ENCODE measurements at places on chromosomes 13 and 19. TPM values are rescaled to one million over a fixed set of nuclear protein-coding genes. Genes with fewer than 3 reads are reported as not detected.

DNA sequence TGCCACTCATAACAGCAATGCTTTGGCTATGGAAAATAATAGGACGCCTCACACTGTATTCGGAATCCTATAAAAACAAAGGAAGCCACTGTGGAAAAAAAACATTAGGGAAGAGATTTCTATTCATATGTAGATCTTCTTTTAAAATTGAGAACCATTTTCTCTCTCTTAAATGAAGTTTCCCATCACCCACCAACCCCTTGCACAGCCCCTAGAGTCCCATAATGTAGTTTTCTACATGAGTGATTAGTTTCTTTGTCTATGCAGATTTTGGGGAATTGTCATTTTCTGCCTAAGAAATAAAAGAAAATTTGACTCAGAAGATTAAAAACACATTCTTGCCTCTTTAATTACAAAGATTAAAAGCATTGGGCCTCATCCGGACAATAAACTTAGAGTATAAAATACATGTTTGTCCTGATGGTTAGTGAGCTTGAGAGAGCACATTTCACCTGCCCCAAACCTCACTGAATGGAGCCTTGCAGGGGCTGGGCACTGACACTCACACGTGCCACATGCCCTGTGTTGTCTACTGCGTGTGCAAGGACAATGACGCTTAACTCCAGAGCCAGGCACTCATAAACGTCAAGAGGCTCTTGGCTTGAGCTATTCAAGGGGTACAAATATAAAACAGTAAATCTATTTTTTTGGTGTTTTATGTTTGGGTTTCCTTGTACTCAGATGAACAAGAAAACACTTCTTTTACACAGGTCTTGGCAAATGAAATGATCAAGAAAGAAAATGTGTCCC, 40.0 kb upstream of the KL start:
- no peak overlapping the region for H3K4me3 ChIP-seq
- H3K27ac ChIP-seq: no peak overlapping the region
- H3K27me3 ChIP-seq: no peaks in the 10 kb centered on the region
- no peaks in the 10 kb centered on the region for H3K4me1 ChIP-seq
- no peak for DNase-seq

DNA sequence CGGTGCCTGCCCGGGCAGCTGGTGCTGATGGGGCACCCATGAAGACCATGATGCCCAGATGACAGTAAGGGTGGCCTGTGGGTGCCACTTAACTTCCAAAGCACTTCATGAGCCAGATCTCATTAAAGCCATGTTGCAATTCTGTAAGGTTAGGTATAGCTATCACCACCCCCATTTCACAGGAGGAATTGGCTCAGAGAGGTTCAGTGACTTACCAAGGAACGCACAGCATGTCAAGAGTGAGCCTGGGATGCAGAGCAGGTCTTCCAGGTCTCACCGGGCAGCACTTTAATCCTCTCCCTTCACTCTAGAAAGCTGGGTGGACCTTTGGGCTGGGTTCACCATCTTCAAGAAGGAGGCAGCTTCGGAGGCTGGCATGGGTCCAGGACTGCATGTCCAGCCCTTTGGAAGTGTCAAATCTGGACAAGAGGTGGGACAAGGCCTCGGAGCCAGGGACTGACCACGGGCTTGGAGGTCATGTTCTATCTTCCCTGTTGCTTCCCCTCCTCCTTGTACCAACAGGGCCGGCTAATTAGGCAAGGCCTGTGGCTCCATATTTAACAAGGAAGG, 189.8 kb downstream of the URI1 start:
- H3K4me3 ChIP-seq: no peak overlapping the region
- H3K27me3 ChIP-seq: no peaks in the 10 kb centered on the region
- H3K27ac ChIP-seq: no peak overlapping the region

DNA sequence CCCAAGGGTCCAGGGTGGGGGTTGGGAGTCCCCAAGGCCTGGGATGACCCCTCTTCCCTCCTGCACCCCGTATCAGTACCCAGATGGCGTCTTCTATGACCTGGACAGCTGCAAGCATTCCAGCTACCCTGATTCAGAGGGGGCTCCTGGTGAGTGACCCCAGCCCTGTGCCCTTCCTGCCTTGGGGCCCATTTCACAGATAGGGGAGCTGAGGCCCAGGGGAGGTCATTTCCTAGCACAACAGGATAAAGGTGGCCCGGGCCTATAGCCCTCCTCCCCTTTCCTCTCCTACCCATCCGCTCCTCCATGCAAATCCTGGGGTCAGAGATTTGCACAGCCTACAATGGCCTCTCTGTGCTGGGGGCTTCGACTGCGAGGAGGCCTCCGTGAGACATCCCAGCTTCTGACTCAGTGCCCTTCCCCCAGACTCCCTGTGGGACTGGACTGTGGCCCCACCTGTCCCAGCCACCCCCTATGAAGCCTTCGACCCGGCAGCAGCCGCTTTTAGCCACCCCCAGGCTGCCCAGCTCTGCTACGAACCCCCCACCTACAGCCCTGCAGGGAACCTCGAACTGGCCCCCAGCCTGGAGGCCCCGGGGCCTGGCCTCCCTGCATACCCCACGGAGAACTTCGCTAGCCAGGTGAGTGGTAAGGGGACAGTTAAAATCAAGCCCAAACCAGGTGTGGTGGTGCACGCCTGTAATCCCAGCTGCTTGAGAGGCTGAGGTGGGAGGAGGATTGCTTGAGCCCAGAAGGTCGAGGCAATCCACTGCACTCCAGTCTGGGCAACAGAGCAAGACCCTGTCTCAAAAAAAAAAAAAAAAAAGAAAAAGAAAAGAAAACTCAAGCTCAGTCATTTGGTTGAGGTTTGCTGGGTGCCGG, 3.9 kb downstream of the SPIB start:
- H3K27me3 ChIP-seq: peaks cover 5% of the 10 kb centered on the region
- H3K4me1 ChIP-seq: no peaks in the 10 kb centered on the region
- DNase-seq: no peak
- no peak overlapping the region for H3K27ac ChIP-seq

GRCh38 chr13:51519771-51520216, 64.5 kb upstream of the WDFY2 start:
- H3K36me3 ChIP-seq: no peaks in the 10 kb centered on the region
- no peaks in the 10 kb centered on the region for H3K27me3 ChIP-seq
- no peak overlapping the region for H3K4me3 ChIP-seq
- H3K4me1 ChIP-seq: no peaks in the 10 kb centered on the region
- no peak for DNase-seq
- H3K27ac ChIP-seq: no peak overlapping the region

- no peak overlapping the region for H3K27ac ChIP-seq
- DNase-seq: no peak
- no peaks in the 10 kb centered on the region for H3K36me3 ChIP-seq
- H3K27me3 ChIP-seq: no peaks in the 10 kb centered on the region
- H3K4me3 ChIP-seq: no peak overlapping the region
Observed at GRCh38 chr13:18978447-18978846, 203.2 kb downstream of the TUBA3C start.

DNA sequence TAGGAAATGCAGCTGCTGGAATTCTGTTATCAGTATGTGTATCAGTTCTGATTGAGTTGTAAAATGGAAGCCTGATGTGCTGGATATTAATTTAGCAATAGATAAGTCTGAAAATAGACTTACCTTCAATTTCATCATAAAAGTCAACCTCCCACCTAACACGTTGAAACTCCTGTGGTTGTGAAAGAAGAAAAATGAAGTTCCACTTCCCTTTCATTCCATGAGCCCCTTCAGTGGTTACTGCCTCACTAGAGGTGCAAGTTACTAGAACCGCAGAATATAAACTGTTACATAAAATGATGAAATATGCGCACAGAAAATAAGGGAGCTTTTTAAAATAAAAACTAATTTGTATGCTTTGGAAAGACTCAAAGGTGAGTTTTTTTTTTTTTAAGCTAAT, 249.2 kb downstream of the SHISA2 start:
- DNase-seq: no peak
- H3K4me1 ChIP-seq: no peaks in the 10 kb centered on the region
- no peak overlapping the region for H3K27ac ChIP-seq
- no peaks in the 10 kb centered on the region for H3K36me3 ChIP-seq
- no peak overlapping the region for H3K4me3 ChIP-seq

DNA sequence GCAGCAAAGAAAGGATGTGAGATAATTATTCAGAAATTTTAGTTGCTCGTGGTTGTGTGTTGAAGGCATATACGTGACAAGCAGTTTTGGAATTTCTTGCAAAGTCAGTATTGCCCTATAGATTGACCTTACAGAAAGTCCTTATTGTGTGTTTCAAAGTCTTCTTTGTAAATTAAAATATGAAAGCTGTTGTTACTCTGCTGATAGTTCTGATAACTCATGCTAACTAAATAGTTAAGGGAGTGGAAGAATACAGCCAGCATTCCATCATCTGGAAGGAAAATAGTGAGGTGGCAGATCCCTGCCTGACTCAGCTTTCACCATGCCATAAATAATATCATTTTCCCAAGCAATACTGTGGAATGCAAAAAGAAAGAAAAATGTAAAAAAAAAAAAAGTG, 27.2 kb downstream of the WASF3 start:
- H3K4me3 ChIP-seq: no peak overlapping the region
- no peak overlapping the region for H3K27ac ChIP-seq
- no peaks in the 10 kb centered on the region for H3K36me3 ChIP-seq
- no peaks in the 10 kb centered on the region for H3K4me1 ChIP-seq

DNA sequence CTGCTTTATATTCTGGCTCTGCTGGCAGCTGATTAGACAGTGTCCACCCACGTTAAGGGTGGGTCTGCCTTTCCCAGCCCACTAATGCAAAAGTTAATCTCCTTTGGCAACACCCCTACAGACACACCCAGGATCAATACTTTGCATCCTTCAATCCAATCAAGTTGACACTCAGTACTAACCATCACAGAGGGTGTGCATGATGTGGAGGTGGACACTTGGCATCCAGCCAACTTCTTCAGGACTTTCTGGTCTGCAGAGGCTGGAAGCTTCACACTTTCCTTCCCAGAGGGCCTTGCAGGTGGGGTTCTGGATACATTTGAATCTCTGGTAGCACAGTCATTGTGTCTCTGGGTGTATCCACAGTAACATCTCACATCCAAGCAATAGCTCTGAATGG, 18.9 kb upstream of the IGFL1 start:
- H3K27me3 ChIP-seq: no peaks in the 10 kb centered on the region
- no peak overlapping the region for H3K27ac ChIP-seq
- DNase-seq: no peak
- no peaks in the 10 kb centered on the region for H3K4me1 ChIP-seq

GRCh38 chr13:99154064-99154463, 46.6 kb upstream of the UBAC2 start:
- no peaks in the 10 kb centered on the region for H3K36me3 ChIP-seq
- no peak for DNase-seq
- H3K27ac ChIP-seq: no peak overlapping the region
- H3K4me3 ChIP-seq: no peak overlapping the region
- no peaks in the 10 kb centered on the region for H3K4me1 ChIP-seq
- no peaks in the 10 kb centered on the region for H3K27me3 ChIP-seq

- H3K27ac ChIP-seq: peak overlapping the region; percentile 71
- H3K27me3 ChIP-seq: no peaks in the 10 kb centered on the region
- H3K4me1 ChIP-seq: peaks cover 5% of the 10 kb centered on the region
- no peaks in the 10 kb centered on the region for H3K36me3 ChIP-seq
- DNase-seq: no peak
- H3K4me3 ChIP-seq: peak overlapping the region; percentile 12
Observed at GRCh38 chr19:1907563-1908363, 2.6 kb downstream of the ADAT3 start.

- no peaks in the 10 kb centered on the region for H3K27me3 ChIP-seq
- DNase-seq: no peak
- no peaks in the 10 kb centered on the region for H3K36me3 ChIP-seq
- H3K4me1 ChIP-seq: no peaks in the 10 kb centered on the region
Observed at GRCh38 chr13:36875431-36875830, 44.6 kb downstream of the SMAD9 start.

Gene CBARP
- 1.1 TPM for total RNA-seq

GRCh38 chr19:17538684-17539237, 16.7 kb upstream of the COLGALT1 start:
- no peak for DNase-seq
- H3K36me3 ChIP-seq: no peaks in the 10 kb centered on the region
- H3K4me1 ChIP-seq: no peaks in the 10 kb centered on the region
- H3K4me3 ChIP-seq: peak overlapping the region; percentile 29
- H3K27ac ChIP-seq: no peak overlapping the region

GRCh38 chr19:29875931-29876330, 64.1 kb downstream of the CCNE1 start:
- no peak overlapping the region for H3K27ac ChIP-seq
- H3K36me3 ChIP-seq: no peaks in the 10 kb centered on the region
- no peak overlapping the region for H3K4me3 ChIP-seq

DNA sequence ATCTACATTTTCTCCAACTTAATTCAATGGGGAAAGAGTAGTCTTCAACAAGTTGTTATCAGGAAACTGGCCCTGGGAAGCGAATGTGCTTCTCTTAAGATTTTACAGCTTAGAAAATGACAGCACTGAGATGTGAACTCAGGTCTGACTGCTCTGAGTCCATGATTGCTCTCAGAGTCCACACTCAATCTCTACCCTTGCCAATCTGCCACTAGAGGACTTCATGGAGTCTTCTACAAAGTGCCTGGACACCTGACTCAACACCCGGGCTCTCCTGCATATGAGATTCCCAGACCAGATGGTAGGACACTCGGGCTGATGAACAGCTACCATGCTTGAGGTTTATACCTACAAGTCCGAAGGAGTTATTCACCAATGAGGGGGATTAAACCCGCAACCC, 74.8 kb downstream of the ABCC4 start:
- DNase-seq: no peak
- H3K27ac ChIP-seq: peak overlapping the region; percentile 15
- no peaks in the 10 kb centered on the region for H3K27me3 ChIP-seq

GRCh38 chr19:15671237-15671821, 1.6 kb upstream of the CYP4F12 start:
- DNase-seq: no peak
- H3K4me3 ChIP-seq: no peak overlapping the region
- H3K27ac ChIP-seq: no peak overlapping the region
- no peaks in the 10 kb centered on the region for H3K4me1 ChIP-seq
- H3K36me3 ChIP-seq: no peaks in the 10 kb centered on the region

Gene CGB7
- not detected for total RNA-seq

- peak; percentile 21 for DNase-seq
- no peak overlapping the region for H3K4me3 ChIP-seq
- no peaks in the 10 kb centered on the region for H3K4me1 ChIP-seq
- no peaks in the 10 kb centered on the region for H3K27me3 ChIP-seq
- H3K36me3 ChIP-seq: no peaks in the 10 kb centered on the region
Observed at GRCh38 chr19:33700408-33701013, 78.8 kb downstream of the CHST8 start.

Gene PCDH20
- total RNA-seq: 3.0 TPM

Gene KLK5
- total RNA-seq: 0.88 TPM

GRCh38 chr19:11166281-11167142, 10.9 kb upstream of the SPC24 start:
- peak overlapping the region; percentile 53 for H3K27ac ChIP-seq
- H3K4me1 ChIP-seq: no peaks in the 10 kb centered on the region

Gene ZFR2
- total RNA-seq: 0.22 TPM

GRCh38 chr19:34213283-34213682, 41.0 kb downstream of the LSM14A start:
- no peak overlapping the region for H3K4me3 ChIP-seq
- peaks cover 7% of the 10 kb centered on the region for H3K36me3 ChIP-seq
- no peaks in the 10 kb centered on the region for H3K27me3 ChIP-seq
- H3K27ac ChIP-seq: no peak overlapping the region
- no peaks in the 10 kb centered on the region for H3K4me1 ChIP-seq

Gene KCNJ14
- 1.0 TPM for total RNA-seq

- H3K4me3 ChIP-seq: no peak overlapping the region
- H3K4me1 ChIP-seq: peaks cover 2% of the 10 kb centered on the region
- DNase-seq: no peak
- H3K27ac ChIP-seq: no peak overlapping the region
- no peaks in the 10 kb centered on the region for H3K27me3 ChIP-seq
Observed at GRCh38 chr19:46610851-46611770, 10.0 kb downstream of the CALM3 start.
